ENCODE measurements at places on chromosomes 16 and 17. TPM values are rescaled to one million over a fixed set of nuclear protein-coding genes. Genes with fewer than 3 reads are reported as not detected.

DNA sequence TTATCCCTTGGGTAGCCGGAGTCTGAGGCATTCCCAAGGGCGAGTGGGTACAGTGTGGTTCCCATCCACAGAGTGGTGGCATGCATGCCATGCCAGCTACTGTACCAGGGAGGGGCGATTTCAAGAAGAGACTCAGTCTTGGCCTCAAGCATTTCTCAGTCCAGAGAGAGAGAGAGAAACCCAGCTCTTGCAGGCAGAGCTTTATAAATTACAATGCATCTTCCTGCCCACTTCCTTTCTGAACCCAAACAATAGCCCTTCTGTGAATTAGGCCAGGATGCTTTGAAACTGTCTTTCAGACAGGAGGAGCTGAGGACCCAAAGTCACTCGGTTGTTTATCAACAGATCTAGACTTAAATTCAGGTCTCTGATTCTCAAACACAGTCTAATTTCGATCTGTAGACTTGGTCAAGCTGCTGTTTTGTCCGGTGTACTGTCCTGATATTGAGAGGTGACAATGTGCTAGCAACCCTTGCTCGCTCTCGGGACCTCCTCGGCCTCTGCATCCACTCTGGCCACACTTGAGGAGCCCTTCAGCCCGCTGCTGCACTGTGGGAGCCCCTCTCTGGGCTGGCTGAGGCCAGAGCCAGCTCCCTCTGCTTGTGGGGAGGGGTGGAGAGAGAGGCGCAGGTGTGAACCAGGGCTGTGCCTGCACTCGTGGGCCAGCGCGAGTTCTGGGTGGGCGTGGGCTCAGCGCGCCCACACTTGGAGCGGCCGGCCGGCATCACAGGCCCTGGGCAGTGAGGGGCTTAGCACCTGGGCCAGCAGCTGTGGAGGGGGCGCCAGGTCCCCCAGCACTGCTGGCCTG lies 408.0 kb downstream of the UTP18 start:
- no peak for DNase-seq

- peak; percentile 65 for DNase-seq
Measured at GRCh38 chr16:49855280-49855821, 561 bp downstream of the ZNF423 start.

- peak; percentile 98 for DNase-seq
Measured at GRCh38 chr16:88069397-88070168, 118.3 kb downstream of the BANP start.

DNA sequence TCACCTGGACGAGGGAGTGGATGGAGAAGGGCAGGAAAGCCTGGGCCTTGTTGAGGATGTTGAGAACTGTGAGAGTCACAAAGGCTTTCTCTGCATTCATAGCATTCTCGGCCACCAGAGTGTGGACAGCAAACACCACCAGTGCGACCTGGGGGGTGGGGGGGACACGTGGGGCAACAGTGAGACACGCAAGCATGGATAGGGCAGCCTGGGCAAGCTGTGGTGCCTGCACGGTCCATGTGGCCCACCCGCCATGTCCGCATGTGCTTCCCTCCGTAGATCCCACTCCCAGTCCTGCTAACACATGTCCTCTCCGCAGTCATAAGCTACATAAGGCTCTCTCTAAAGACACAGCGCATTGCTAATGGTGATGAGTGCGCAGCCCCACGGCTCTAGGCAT lies 34.5 kb downstream of the ABCC6 start:
- no peak for DNase-seq

DNA sequence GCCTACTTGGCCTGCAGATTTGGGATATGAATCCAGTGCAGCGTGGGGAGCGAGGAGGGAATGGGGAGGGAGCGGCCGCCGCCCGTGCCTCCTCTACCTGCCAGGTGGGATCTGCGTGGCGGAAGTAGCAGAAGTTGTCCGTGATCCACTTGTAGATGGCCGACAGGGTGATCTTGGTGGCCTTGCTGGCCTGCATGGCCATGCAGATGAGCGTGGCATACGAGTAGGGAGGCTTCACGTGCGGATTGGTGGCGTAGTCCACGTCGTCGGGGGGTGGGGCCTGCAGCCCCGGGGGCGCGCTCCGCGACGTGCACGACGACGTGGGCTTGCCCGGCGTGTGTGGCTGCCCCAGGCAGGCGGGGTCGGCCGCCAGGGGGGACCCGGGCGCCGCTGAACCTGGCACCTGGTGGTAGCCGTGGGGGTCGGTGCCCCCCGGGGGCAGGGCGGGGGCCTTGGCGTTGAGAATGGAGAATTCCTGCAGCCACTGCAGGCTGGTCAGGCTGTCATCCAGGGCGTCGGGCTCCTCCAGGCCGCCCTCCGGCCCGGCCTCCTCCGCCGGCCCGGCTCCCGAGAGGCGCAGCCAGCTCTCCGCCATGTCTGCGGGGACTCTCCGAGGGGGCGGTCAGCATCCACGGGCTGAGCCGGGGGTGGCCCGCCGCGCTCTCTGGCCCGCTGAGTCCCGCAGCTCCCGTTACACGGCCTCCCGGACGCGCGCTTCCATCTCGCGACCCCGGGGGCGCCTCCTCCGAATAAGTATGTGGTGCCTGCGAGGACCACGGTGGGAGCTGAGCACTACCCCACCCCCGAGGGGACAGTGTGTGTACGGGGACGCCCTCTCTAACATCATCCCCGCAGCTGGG lies 1.0 kb downstream of the FOXJ1 start:
- no peak for DNase-seq

DNA sequence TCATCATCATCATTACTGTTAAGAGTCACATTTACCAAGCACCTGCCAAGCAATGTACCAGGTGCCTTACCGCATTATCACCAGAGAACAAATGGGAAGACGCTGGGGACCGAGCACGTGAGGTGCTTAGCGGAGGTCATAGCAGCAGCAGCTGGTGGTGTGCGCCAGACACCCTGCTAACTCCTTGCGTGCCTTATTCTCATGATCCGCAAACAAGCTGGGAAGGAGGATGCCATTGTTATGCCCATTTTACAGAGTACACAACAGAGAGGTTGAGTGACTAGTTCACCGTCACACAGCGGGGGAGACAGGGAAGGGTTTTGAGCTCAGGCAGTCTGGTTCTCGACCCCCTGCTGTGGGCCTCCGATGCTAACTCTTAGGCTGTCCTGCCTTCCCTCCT lies 7.3 kb downstream of the ATP2A3 start:
- no peak for DNase-seq

GRCh38 chr16:89741342-89742014 lies 20.1 kb downstream of the ZNF276 start:
- DNase-seq = no peak

GRCh38 chr17:56636265-56636664 lies 42.8 kb downstream of the NOG start:
- no peak for DNase-seq

DNA sequence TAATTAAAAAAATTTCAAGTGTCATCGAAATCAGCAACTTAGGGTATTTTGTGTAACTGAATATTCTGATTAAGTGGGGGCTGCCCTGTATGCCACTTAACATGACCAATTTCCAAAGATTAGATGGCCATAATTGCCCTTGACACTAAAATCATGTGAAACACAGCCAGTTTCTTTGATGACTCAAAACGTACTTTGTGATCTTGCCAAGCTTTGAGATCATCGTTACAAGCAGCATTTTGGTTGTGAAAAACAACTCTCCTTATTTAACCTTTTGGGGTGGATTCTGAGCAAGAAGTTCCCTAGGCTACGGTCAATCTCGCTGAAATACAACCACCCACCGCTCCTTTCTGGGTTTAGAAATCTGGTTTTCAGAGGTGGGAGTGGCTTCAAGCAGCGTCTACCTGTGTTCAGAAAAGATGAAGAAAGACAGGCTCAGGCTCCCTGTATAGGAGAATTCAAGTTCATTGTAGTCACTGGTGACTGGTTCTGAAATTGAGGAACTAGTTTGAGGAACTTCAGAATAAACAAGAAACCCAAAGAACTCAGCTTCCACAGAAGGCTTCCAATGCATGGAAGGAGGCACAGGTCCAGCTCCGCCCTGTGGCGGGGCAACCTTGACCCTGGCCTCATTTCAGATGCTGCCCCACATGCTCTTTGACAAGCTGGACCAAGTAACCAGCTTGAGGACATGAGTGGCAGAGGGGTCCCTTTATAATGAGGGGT lies 9.4 kb downstream of the MAP3K14 start:
- DNase-seq = peak; percentile 77

GRCh38 chr17:82756166-82756565 lies 4.3 kb downstream of the TBCD start:
- no peak for DNase-seq

DNA sequence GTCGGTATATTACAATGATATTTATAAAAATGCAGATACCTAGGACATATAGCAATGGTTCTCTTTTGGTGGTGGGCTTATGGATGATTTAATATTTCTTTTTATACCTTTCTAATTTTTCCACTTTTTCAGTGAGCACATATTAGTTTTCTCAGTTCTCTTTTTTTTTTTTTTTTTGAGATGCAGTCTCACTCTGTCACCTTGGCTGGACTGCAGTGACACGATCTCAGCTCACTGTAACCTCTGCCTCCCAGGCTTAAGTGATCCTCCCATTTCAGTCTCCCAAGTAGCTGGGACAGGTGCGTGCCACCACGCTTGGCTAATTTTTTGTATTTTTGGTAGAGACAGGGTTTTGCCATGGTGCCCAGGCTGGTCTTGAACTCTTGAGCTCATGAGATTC lies 15.1 kb downstream of the MAP3K14 start:
- DNase-seq = peak; percentile 59

DNA sequence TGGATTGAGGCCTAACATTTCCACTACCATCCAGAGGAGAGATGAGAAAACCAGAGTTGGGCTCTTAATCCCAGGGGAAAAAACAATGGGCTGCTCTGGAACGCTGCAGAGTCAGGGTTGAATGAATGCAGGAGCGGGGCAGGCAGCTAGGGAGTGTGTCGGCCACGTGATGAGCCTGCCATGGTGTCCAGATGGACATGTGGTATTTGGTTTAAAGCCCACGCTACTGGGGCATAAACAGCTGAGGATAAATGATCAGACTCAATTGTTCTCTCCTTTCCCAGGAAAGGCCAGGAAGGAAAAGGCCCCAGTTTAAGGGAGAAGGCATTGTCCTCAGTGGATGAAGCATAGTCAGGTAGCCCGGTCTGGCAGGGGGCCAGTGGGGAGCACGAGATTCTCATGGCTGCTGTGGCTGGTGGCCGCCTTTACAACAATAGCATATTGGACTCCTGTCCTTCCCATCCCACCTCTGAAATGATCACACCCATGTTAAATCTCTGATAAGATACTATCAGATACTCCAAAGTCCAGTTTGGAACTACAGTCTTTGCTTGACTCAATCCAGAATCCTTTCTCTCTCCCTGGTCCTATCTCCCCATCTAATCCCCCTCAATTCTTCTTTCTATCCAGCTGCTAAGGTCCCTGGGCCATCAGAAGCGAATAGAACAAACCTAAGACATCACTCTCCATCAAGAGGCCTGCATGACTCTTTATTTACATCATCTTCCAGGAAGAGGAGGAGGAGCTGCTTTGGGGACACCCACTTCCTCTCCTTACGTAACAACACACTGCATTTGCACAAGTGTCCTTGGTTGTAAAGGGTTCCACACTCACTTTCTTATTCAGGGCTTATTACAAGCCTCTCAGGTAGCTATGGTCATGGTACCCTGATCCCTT lies 20.4 kb downstream of the CA4 start:
- DNase-seq = peak; percentile 45

- peak; percentile 36 for DNase-seq
Measured at GRCh38 chr17:4950746-4951204, at the start of gene ENO3. ENO3 (plus strand) TSS chr17:4951119; CDS start chr17:4951830, 711 bp downstream.

DNA sequence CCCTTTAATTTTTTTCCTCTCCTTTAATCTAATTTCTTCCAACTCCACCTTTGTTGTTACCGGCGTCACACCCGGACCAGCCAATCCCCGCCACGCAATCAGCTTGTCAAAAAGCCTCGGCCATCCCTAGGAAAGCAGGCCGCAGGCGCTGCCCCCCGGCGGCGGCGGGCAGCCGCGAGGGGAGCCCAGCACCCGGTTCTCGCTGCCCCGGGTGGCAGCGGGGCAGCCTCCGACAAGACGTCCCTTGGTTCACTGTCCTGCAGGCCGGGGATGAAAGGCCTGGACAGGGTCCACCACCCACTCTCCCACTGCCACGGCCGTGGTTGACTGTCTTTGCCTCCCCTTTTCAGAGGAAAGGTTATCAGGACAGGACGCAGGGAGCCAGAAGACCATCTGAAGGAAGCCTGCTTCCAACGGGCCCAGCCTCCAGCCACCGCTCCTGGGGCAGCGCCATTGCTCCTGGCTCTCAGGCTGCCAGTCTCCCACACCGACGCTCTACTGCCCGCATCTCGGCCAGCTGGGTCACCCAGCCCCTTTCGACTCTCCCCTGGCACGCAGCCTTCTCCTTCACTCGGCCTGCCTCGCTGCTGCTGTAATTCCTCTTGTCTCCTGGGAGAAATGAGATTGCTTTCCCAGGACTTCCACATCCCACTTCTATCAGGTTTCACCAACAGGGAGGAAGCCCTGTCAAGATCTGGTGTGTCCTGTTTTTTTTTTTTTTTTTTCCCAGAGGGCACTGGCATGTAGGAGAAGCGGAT lies 2.8 kb upstream of the UBTF start:
- peak; percentile 64 for DNase-seq

- DNase-seq = no peak
Measured at GRCh38 chr17:17084317-17084835, 42.1 kb downstream of the MPRIP start.

DNA sequence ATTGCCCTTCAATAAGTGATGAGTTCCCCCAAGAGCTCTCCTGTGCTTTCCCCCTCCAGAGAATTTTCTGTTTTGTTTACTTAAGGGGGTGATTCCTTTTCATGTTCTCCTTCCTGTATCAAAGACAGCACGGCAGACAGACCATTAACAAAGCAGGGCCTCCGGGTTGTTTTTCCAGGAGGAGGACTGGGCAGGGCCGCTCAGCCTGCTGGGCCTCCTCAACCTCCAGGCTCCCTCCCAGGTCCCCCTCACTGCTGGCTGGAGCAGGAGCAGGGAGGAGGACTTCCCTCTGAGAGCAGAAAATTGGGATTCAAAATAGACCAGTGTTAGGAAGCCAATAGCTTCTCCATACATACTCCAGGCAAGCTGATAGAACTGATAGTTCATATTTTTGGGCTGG lies 20.4 kb downstream of the SDK2 start:
- DNase-seq = no peak

DNA sequence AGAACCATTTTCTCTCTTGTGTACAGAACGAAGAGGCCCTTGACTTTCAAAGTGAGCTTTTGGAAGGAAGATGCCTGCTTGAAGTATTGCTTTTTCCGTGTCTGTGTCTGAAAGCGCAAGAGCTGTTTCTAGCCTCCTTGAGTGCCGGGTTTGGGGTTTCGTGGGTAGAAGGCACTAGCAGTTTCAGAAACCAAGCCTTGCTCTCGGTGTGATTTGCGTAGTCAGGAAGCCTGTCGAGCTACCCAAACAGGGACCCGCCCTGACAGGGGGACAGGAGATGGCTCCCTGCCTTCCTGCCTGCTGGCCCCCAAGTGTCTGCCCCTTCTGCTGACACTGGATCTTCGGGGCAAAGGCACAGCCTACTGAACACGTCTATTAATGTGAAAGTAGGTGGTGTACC lies 322.0 kb downstream of the MAF start:
- peak; percentile 42 for DNase-seq

- no peak for DNase-seq
Measured at GRCh38 chr17:57032343-57032742, 52.7 kb upstream of the AKAP1 start.

TSNAXIP1 gene
- total RNA-seq = 0.91 TPM

KCNH6 gene
- not detected for total RNA-seq

ACSM2A gene
- not detected for total RNA-seq

DVL2 gene
- total RNA-seq = 100 TPM

PDE6G gene
- total RNA-seq = not detected

HIGD1B gene
- total RNA-seq = not detected

SLC16A13 gene
- 22.5 TPM for total RNA-seq
